ENCODE measurements at places on chromosomes 4 and X.

- no peak for DNase-seq
Measured at GRCh38 chrX:55759478-55759877, 41.9 kb downstream of the RRAGB start.

- no peak for DNase-seq
Measured at GRCh38 chrX:16162391-16162790, 4.9 kb upstream of the MAGEB17 start.

DNA sequence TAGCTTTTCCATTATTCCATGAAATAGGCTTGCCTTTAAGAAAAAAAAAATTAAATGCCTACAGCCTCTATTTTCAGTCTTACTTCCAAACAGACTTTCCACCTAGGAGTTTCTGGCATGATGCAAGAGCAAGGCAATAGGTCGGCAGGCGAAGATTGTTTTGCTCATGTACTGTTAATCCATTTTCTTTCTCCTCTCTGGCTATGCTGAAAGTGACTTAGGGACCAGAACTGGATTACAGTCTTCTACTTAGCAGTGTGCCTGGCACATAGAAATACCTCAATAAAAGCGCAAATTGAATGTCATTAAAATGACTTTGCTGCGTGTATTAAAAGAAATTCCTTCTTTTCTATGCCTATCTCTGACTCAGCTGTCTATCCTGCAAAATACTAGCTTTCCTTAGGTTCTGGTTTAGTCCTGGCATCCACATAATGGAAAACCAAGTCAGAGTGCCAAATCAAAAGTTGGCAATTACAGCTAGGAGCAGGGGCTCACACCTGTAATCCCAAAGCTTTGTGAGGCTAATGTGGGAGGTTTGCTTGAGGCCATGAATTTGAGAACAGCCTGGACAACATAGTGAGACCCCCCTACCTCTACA lies 51.9 kb downstream of the CC2D2A start:
- no peak for DNase-seq

- no peak for DNase-seq
Measured at GRCh38 chr4:87152310-87153041, 67.9 kb downstream of the KLHL8 start.

Measured in AG08395 (cell line).